ENCODE measurements at places on chromosomes 5 and 9. TPM values are rescaled to one million over a fixed set of nuclear protein-coding genes. Genes with fewer than 3 reads are reported as not detected.
A peak's percentile ranks its signal among the peaks of the same experiment; 100 is the strongest.

Gene ANXA2R
- total RNA-seq = 6.6 TPM

Gene CNTLN
- total RNA-seq = 15.8 TPM

Gene SLC6A7
- total RNA-seq = not detected

Gene ARHGEF28
- 108 TPM for total RNA-seq

Gene ISL1
- 1.1 TPM for total RNA-seq

Gene PCDHGA2
- total RNA-seq = 1.2 TPM

Gene ANKRD55
- 2.1 TPM for total RNA-seq

Gene FST
- total RNA-seq = 13.4 TPM

Gene CKMT2
- not detected for total RNA-seq

DNA sequence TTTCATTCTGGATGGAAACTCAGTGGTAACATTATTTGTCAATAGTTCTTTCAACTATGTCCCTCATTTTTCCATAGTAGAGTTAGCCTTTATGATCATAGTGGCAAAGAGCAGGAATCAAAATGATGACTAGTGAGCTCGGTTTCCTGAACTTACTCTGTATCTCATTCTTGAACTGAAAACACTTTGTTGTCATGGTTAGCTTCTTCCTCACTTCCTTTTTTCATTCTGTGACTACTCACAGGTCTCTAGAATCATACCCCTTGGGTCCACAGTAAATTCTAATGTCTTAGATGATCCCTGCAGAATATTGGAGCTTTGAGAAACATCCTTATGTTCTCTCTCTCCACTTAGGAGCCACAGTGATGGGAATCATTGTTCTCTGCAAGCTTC, 29.4 kb upstream of the RECK start:
- DNase-seq = peak; percentile 3
- no peaks in the 10 kb centered on the region for H3K4me1 ChIP-seq
- H3K27me3 ChIP-seq = peaks cover 18% of the 10 kb centered on the region
- no peak overlapping the region for H3K27ac ChIP-seq
- H3K36me3 ChIP-seq = no peaks in the 10 kb centered on the region

DNA sequence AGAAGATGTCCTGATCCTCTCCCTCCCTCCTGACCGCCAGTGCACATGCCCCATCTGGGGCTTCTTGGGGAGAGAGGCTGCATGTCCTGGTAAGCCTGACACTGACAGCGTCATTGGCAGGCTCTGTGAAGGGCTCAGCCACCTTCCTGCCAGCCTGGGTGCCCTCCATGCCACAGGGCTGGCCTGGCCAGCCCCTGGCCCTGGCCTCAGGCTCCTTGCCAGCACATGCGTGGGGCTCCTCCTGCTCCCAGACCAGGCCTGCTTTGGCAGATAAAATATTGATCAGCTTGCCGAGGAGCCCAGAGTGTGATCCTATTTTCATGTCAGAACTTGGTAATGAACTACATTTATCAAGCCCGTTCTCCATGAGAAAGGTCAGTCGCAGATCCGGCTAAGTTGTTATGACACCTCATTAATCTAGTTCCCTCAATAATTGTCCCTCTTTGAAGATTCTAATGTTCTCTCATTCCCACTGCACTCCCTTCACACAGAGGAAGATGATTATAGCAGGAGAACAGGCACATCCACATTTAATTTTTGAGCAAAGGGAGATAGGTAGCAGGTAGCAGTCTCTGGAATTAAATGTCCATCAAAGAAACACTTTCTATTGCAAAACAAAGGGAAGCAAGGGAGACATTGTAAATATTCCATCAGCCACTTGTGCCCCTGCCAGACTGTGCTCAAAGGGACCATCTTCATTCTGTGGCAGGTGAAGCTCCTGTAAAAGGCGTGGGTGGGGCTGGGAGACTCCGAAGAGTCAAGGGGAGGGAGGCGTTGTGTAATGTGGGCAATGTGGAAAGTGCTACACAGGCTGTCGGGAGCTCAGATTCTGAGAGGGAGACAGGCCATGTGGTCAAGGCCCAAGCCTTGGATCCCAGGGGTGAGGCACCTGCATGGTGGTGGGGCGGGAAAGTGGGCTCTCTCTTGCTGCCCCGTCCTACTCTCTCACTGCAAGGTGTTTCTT, 272.0 kb downstream of the HSPA4 start:
- H3K27ac ChIP-seq = no peak overlapping the region
- no peak for DNase-seq
- no peak overlapping the region for H3K4me3 ChIP-seq
- H3K27me3 ChIP-seq = no peaks in the 10 kb centered on the region

- DNase-seq = no peak
- H3K27ac ChIP-seq = no peak overlapping the region
- no peaks in the 10 kb centered on the region for H3K4me1 ChIP-seq
- no peaks in the 10 kb centered on the region for H3K27me3 ChIP-seq
- no peak overlapping the region for H3K4me3 ChIP-seq
Observed at GRCh38 chr5:91018200-91018599, 364.9 kb downstream of the ARRDC3 start.

GRCh38 chr9:83238871-83239640, 176.1 kb upstream of the RASEF start:
- H3K27ac ChIP-seq = no peak overlapping the region
- no peaks in the 10 kb centered on the region for H3K36me3 ChIP-seq
- H3K4me1 ChIP-seq = peaks cover 21% of the 10 kb centered on the region
- no peak for DNase-seq
- no peak overlapping the region for H3K4me3 ChIP-seq
- H3K27me3 ChIP-seq = no peaks in the 10 kb centered on the region

- H3K27ac ChIP-seq = no peak overlapping the region
- no peaks in the 10 kb centered on the region for H3K27me3 ChIP-seq
- H3K36me3 ChIP-seq = no peaks in the 10 kb centered on the region
- peak; percentile 57 for DNase-seq
Observed at GRCh38 chr5:8848997-8849594, 696.8 kb downstream of the SEMA5A start.

- H3K4me1 ChIP-seq = no peaks in the 10 kb centered on the region
- H3K4me3 ChIP-seq = no peak overlapping the region
- no peak for DNase-seq
- no peak overlapping the region for H3K27ac ChIP-seq
Observed at GRCh38 chr9:101636247-101636646, 41.5 kb upstream of the PPP3R2 start.

- H3K4me1 ChIP-seq = peaks cover 28% of the 10 kb centered on the region
- no peaks in the 10 kb centered on the region for H3K27me3 ChIP-seq
- DNase-seq = no peak
- peak overlapping the region; percentile 99 for H3K27ac ChIP-seq
- peak overlapping the region; percentile 91 for H3K4me3 ChIP-seq
Observed at GRCh38 chr9:99222416-99223270, 561 bp downstream of the SEC61B start.

GRCh38 chr9:35105571-35106342, 2.8 kb upstream of the STOML2 start:
- no peak overlapping the region for H3K4me3 ChIP-seq
- H3K27me3 ChIP-seq = no peaks in the 10 kb centered on the region
- DNase-seq = no peak
- H3K27ac ChIP-seq = no peak overlapping the region
- H3K36me3 ChIP-seq = peaks cover 6% of the 10 kb centered on the region
- peaks cover 28% of the 10 kb centered on the region for H3K4me1 ChIP-seq

- no peaks in the 10 kb centered on the region for H3K36me3 ChIP-seq
- H3K27ac ChIP-seq = no peak overlapping the region
- no peak for DNase-seq
- no peak overlapping the region for H3K4me3 ChIP-seq
- no peaks in the 10 kb centered on the region for H3K27me3 ChIP-seq
- H3K4me1 ChIP-seq = no peaks in the 10 kb centered on the region
Observed at GRCh38 chr9:87141124-87141523, 193.8 kb upstream of the GAS1 start.

- no peak overlapping the region for H3K4me3 ChIP-seq
- DNase-seq = no peak
- peaks cover 5% of the 10 kb centered on the region for H3K4me1 ChIP-seq
- H3K27ac ChIP-seq = no peak overlapping the region
- no peaks in the 10 kb centered on the region for H3K27me3 ChIP-seq
Observed at GRCh38 chr5:125152044-125152443, 405.6 kb upstream of the ZNF608 start.

DNA sequence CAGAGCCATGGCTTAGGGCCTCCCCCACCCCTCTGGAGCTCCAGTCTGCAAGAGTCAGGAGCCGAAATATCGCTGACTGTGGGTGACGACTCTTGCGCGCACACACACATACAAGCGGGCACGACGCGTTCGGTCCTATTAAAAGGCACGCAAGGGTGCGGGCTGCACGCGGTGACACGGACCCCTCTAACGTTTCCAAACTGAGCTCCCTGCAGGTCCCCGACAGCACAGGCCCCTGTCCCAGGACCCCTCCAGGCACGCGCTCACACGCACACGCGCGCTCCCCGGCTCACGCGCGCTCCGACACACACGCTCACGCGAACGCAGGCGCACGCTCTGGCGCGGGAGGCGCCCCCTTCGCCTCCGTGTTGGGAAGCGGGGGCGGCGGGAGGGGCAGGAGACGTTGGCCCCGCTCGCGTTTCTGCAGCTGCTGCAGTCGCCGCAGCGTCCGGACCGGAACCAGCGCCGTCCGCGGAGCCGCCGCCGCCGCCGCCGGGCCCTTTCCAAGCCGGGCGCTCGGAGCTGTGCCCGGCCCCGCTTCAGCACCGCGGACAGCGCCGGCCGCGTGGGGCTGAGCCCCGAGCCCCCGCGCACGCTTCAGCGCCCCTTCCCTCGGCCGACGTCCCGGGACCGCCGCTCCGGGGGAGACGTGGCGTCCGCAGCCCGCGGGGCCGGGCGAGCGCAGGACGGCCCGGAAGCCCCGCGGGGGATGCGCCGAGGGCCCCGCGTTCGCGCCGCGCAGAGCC, at the start of gene GRIN1:
TSS of gene GRIN1 (plus strand) at position 433 of the 746 bp plus-strand sequence. CDS start 333 bp downstream, outside the sequence.
- H3K27me3 ChIP-seq = peaks cover 35% of the 10 kb centered on the region
- no peak within 1 kb of the TSS for H3K4me3 ChIP-seq
- no peaks in the 10 kb centered on the region for H3K4me1 ChIP-seq
- H3K27ac ChIP-seq = no peak within 1 kb of the TSS

- H3K36me3 ChIP-seq = no peaks in the 10 kb centered on the region
- peaks cover 46% of the 10 kb centered on the region for H3K4me1 ChIP-seq
- peak overlapping the region; percentile 99 for H3K27ac ChIP-seq
- no peak overlapping the region for H3K4me3 ChIP-seq
- no peak for DNase-seq
Observed at GRCh38 chr5:148973455-148973854, 89.4 kb downstream of the SH3TC2 start.

DNA sequence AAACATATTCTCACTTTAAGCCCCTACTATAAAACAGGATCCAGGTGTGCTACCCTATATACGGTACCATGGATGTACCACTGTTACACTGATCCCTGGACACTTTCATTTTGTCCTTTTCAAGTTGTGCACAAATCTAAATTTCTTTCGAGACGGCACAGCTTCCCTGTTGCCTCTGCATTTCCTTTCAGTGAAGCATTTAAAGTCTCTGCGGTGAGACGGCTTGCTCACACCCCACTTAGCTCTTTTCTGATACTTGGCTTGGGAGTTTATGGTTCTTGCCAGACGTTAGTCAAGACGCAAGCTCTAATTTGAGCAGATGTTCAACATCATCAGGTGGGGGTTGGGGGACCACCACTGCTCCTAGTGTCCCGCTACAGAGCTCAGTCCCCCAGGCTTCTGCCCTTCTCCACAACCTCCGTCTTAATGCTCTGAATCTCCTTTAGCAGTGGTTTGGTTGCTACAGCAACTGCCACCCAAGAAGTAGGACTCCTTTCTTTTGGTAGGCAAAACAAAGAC, 15.8 kb downstream of the F2RL2 start:
- no peak overlapping the region for H3K4me3 ChIP-seq
- H3K4me1 ChIP-seq = no peaks in the 10 kb centered on the region
- no peaks in the 10 kb centered on the region for H3K36me3 ChIP-seq
- no peak for DNase-seq
- no peaks in the 10 kb centered on the region for H3K27me3 ChIP-seq

DNA sequence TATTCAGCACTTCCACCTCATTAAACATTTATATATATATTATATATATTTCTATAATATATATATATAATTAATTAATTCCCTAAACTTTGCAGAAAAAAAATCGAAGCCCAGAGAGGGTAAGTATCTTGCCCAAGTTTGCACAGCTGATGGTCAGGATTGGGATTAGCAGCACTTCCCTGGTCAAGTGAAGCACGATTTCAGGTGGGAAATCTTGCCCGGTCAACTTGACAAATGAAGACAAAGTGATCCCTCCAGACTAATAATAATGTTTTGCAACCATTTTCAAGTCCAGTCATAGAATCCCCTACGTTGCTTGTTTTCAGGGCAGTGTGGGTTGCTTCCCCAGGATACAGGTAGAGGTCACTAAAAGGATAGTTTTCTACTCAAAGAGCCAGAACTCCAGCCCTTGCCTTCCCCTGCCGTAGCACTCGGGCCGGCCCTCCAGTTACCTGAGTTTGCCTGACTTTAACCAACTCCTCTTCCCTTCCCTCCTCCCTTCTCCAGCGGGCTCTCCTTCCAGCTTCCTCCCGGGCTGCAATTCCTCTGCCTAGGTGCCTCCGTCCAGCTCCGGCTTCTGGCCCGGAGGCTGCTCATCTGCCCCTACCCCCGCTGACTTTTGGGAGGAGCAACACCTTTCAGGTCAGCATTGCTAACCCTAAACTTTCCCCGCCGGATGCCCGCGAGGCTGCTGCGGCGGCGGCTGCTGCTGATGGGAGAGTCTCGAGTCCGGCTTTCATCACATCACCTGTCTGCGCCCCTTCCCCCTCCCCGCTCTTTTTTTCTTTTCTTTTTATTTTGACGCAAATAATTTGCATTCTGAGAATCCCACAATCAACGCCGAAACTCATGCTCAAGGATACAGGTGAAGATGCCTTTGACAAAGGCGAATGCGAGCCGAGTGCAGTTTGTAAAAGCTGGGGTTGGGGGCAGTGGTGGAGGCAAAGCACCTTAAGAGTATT, 930 bp downstream of the PRLR start:
- no peak for DNase-seq
- H3K27ac ChIP-seq = no peak overlapping the region
- H3K4me3 ChIP-seq = no peak overlapping the region
- H3K4me1 ChIP-seq = no peaks in the 10 kb centered on the region

DNA sequence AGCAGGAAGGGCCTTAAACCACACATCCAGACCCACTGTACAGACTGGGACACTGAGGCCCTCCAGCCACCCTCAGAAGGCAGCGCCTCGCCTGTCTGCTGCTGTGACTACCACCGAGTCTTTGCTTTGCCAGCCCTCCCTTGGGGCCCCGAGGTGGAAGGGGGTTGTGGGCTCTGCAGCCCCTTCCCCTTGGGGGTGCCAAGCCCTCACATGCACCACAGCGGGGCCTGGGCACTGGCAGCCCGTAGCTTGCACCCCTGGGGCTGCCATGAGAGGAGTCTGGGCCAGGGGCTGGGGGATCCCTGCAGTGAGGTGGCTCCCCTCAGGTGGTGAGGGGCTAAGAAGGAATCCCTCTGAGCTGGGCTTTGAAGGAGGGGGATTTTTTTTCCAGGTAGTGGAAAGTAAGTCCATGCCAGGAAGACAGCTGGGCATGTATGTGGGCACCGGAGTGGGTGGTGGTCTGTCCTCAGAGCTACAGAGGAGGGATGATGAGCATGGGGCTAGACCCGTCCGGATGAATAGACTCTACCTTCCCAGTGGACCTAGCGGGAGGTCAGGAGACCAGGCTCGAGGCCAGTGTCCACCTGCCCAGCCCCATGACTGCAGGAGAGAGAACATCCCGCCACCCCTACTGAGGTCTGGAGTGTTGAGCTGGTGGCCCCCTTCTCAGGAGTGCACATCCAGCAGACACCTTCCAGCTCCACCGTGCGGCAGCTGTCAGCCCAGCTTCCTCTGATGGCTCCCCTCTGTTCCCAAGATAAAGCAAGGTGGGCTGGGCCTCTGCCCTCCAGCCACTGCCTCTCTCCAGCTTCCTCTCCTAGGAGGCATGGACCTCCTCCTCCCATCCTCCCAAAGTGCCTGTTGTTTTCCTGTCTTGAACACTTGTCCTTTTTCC, 15.9 kb downstream of the FLT4 start:
- H3K36me3 ChIP-seq = peaks cover 10% of the 10 kb centered on the region
- no peaks in the 10 kb centered on the region for H3K4me1 ChIP-seq
- H3K4me3 ChIP-seq = no peak overlapping the region
- no peaks in the 10 kb centered on the region for H3K27me3 ChIP-seq
- no peak for DNase-seq
- no peak overlapping the region for H3K27ac ChIP-seq
